ENCODE measurements at places on chromosomes 13 and 19.

GRCh38 chr19:6564393-6564792 is 26.6 kb downstream of the CD70 start:
- DNase-seq = no peak

DNA sequence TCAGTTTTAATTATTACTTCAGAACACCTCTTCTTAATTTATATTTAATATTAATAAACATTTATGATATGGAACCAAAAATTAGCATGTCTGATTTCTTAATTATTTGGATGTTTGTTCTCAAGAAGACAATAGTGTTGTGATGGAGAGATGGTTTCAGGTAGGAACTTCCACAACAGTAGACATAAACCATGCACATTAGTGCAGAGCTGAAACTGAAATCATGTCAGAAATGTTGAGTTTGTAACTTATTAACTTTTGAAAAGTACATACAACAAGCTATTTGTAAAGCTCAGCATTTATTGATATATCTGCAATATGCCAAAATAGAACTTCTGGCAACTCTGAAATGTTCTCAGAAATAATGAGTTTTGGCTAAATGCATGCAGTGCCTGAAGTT is 11.8 kb upstream of the EDNRB start:
- DNase-seq = no peak

GRCh38 chr13:113900646-113901045 is 36.8 kb upstream of the GAS6 start:
- no peak for DNase-seq

GRCh38 chr19:7199613-7200533 is 94.3 kb downstream of the INSR start:
- DNase-seq = no peak

DNA sequence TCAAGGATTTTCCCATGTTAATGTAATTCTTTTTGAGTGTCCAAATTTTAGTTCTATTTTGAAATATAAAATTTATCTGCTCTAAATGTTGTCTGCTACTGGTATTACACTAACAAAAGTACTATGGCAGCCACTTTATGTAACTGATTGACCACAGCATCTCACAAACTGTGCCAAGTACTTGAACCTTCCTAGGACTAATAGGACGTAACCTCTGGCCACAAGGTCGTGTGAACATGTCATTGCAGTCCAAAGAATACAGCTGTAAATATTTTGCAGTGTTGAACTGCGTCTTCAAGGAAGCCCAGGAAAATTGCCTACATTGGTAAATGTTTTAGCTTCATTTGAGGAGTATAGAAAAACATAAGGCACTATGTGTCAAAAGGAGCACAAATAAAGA is 1.9 kb downstream of the KCTD4 start:
- no peak for DNase-seq

DNA sequence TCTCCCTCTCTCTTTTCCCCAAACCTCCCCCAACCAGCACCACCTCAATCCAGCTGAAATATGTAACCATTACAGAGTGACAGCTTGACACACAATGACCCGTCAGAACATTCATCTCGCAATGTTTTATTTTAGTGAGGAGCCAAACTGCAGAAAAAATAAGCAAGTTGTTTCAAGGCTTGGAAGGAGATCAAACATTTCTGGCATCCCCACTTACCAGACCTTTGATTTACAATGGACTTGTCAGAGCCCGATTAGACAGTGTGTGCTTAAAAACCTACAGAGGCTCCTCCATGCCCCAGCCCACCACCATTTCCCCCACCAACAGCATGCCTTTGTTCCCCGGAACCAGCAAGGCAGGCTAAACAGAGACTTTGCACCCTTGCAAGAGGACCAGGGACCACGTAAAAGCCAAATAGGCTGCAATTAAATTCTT is 382.8 kb upstream of the ZNF507 start:
- DNase-seq = no peak

DNA sequence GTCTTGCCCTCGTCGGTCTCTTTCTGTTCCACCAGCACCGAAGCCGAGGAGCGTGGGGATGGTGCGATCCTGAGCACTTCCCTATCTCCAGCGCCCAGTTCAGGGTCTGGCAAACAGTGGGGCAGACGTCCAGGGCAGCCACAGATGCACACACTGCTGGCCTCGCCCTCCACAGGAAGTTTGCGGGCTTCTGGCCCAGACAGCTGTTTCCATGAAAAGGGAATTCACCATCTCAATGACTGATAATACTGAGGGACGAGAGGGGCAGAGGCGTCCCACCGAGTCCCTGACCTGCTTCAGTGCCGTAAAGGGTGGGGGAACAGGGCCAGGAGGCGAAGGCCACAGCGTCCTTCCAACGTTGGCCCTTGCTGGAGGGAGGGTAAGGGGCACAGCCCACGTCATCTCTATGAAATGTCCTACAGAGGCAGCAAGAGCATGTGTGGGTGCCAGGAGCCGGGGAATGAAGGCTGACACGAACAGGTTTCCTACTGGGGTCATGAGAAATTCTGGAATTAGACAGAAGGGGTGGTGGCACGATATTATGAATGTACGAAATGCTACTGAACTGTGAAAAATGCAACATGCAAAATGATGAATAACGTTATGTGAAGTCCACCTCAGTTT is 19.5 kb downstream of the SHC2 start:
- DNase-seq = no peak

DNA sequence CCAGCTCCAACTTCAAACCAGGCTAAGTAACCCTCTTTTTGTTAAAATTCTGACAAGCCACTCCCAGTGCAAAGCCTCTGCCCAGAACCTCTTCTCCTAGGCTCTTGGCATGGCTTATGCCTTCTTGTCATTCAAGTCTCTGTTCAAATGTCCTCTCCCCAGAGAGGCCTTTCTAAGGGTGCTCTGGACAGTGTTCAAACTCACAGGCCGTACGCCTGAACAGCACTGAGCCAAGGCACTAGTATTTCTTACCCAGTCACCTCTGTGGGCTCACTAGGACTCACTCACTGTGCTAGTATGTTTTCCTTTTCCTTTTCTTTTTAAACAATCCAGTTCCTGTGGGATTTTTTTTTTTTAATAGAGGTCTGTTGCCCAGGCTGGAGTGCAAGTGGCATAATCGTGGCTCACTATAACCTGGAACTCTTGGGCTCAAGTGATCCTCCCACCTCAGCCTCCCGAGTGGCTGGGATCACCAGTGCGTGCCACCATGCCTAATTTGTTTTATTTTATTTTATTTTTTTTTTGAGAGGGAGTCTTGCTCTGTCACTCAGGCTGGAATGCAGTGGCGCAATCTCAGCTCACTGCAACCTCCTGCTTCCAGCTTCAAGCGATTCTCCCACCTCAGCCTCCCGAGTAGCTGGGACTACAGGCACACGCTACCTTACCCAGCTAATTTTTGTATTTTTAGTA is 2.3 kb upstream of the ASF1B start:
- DNase-seq = no peak

DNA sequence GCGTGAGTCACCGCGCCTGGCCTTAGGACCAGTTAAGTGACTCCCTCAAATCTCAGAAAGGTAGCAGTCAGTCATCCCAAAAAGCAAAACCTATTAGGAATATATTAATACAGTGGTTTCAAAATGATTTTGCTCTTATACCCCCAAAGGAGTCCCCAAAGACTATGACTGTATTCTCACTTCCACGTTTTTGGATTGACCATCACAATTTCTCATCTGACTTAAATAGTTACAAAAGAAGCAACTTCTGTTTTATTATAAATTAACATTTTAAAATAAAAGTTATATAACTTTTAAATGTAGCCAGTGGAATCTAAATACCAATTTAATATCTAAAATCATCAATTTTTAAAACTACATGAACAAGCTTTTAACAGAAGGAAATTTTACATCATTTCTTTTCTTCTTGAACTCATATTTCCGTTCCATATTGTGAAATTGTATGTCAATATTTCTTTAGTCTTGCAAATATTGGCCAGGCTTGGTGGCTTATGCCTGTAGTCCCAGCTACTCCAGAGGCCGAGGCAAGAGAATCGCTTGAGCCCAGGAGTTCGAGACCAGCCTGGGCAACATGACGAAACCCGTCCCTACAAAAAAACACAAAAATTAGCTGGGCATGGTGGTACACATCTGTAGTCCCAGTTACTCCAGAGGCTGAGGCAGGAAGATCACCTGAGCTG is 1.5 kb upstream of the SPART start:
- no peak for DNase-seq

DNA sequence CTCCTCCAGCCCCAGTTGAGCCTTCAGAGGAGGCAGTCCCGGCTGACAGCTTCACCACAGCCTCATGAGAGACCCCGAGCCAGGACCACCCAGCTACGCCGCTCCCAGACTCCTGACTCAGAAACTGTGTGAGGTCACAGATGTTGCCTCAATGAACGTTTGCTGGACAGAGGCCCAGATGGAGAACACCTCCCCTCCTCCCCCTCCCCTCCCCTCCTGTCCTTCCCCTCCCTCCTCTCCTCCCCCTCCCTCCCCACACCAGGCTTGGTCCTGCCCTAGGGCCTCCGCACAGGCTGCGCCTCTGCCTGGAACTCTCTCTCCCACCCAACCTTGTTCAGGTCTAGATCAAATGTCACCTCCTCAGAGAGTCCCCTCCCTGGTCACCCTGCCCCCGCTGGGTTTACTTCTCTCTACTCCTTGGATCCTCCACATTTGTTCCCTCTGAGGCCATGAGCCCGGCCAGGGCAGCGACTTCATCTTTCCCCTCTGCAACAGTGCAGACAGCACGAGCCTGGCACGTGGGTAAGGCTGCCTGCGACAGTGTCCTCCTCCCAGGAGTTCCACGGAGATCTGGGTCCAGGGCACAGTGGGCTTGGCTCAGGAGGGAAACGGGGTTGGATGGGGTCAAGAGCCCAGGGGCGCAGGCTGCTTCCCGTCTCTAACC is 17.4 kb downstream of the PIP5K1C start:
- DNase-seq = no peak
